ENCODE measurements at places on chromosomes 13 and 19.
A peak's percentile ranks its signal among the peaks of the same experiment; 100 is the strongest.

- DNase-seq = no peak
Observed at GRCh38 chr13:32023698-32024097, 7.9 kb upstream of the FRY start.

- DNase-seq = peak; percentile 7
Observed at GRCh38 chr13:91017031-91017668, 330.3 kb upstream of the MIR17HG start.

DNA sequence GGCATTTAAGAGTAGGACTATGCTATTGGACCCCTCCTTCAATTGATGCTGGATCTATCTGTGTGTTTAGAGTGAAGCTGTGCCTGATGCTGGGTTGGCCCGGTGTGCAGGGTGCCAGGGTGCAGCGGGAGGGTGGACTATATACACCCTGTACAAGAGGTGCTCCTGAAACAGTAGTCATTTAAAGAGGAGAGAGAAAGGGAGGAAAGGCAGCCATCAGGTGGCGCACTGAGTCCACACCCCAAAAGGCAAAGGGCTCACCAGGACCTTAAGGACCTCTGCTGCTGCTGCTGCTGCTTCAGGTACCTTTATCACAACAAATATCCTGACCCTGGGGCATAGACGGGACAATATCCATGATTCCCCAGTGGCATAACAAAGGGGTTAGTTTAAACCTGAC, 39.4 kb downstream of the ZNF136 start:
- no peak for DNase-seq

GRCh38 chr19:46990991-46991676, 28.5 kb upstream of the NPAS1 start:
- peak; percentile 90 for DNase-seq

- no peak for DNase-seq
Observed at GRCh38 chr13:32968793-32969192, 47.4 kb upstream of the KL start.

DNA sequence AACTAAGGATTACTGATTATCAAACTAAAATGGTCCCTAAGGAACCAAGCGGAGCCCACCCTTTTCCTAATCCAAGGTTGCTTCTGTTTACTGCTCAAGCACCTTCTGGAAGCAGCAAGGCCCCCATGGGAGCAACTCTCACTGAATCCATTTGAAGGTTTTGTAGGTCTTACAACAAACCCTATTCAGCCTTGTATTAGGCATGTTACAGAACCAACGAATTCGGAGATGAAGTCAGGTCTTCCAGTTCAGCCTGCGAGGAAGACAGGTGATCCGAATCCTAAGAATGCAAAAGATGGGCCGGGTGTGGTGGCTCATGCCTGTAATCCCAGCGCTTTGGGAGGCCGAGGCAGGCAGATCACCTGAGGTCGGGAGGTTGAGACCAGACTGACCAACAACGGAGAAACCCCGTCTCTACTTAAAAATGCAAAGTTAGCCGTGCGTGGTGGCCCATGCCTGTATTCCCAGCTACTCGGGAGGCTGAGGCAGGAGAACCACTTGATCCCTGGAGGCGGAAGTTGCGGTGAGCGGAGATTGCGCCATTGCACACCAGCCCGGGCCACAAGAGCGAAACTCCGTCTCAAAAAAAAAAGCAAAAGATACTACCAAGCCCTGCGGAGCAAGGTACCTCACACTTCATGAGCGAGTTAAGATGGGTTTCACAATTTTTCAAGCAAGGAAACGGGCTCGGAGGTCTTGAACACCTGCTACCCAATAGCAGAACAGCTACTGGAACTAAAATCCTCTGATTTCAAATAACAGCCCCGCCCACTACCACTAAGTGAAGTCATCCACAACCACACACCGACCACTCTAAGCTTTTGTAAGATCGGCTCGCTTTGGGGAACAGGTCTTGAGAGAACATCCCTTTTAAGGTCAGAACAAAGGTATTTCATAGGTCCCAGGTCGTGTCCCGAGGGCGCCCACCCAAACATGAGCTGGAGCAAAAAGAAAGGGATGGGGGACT, 609 bp downstream of the ZAR1L start:
- DNase-seq = peak; percentile 44

- peak; percentile 42 for DNase-seq
Observed at GRCh38 chr13:43077906-43078305, 54.5 kb downstream of the DNAJC15 start.

DNA sequence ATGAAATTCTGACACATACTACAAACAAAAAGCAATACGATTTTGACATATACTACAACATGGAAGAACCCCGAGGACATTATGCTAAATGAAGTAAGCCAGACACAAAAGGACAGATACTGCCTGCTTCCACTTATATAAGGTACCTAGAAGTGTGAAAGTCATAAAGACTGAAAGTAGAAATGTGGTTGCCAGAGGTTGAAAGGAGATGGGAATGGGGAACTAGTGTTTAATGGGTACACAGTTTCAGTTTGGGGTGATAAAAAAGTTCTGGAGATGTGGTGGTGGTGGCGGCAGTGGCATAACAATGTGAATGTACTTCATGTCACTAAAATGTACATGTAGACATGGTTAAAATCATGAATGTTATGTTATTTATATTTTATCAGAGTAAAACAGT, 12.1 kb upstream of the NDFIP2 start:
- no peak for DNase-seq

DNA sequence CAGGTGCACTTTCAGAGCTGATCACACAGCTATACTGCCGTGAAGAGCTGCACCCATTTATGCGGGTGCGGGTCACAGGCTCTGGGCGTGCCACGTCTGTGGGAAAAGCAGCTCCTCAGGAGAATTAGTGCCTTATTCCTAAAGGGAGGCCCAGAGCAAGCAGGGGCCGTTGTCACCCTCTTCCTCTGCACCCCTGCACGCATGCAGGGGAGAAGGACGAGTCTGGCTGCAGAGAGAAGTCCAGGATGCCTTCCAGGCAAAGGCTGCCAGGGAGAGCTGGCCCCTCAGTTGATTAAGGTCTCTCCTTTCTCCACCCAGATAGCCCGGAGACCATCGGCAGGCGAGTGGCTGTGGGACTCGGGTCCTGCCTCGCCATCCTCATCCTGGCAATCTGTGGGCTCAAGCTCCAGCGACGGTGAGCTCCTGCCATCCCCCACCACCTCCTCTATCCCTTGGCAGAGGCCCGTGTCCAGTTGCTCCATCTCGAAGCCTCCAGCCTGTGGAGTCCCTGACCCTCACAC, 3.1 kb upstream of the FFAR1 start:
- no peak for DNase-seq
